ENCODE measurements at places on chromosomes 13 and 19.

DNA sequence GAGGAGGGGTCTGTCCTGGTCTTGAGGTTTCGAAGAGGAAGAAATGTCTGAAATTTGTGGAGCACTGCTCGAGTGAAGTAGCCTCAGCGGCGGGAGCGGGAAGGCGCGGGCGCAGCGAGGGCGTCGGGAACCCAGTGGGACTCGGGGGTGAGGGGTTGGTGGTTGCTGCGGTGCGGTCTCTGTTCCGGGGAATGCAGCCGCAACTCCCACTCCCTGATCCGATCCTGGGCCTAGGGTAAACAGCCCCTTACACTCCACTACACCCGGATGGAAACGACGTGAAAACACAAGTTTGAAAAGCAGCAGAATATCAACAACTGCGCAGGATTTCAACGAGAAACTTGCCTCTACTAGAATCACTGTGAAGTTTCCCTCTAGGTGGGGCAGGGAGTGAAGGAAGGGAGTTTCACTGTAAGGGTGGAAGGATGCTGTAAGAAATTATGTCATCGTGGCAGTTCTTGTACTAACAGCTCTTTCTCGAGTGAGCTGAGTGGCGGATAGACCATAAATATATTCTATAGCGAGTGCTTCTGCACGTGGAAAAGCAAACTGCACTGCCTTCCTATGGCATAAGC lies 2.0 kb upstream of the KLF12 start:
- DNase-seq, result no peak

DNA sequence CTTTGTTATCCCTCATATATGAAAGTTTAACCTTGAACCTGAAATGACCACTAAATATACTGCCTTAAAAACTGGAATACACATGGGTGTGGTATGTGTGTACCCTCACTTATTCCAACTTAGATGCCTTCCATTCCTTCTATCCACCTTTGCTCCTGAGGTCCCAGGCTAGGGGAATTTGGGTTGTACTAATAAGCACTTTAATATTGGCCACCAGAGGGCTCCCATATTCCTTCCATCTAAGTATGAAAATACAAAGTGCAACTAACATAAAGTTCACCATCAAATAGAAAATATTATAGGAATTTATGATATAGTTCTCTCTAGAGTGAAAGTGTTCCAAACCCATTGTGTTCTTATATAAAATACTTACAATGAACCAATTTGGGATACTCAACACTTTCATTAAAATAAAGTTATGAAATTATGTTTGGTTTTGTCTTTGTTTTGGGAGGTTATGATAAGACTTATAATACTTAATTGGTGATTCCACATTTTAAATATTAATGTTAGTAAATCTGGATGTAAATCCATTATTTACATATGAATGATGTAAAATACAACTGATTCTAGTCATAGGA lies 62.3 kb downstream of the ITGBL1 start:
- DNase-seq, result no peak

DNA sequence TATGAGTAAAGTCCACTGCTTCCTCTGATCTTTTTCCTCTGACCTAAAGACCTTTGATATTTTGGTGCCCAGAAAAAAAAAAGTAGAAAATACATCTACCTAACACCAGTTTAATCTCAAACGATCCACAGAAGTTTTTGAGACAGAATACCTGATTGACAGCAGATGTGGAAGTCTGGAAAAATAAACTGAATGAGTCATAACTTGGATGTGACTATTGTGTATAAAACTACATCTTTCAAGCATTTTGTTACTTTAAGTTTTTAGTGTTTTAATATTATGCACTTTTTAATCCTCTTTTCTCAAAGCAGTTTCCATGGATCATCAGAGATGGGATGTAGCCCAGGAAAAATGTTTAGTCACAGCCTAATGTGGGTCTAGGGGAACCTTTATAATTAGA lies 216.1 kb downstream of the SLITRK1 start:
- no peak for DNase-seq

DNA sequence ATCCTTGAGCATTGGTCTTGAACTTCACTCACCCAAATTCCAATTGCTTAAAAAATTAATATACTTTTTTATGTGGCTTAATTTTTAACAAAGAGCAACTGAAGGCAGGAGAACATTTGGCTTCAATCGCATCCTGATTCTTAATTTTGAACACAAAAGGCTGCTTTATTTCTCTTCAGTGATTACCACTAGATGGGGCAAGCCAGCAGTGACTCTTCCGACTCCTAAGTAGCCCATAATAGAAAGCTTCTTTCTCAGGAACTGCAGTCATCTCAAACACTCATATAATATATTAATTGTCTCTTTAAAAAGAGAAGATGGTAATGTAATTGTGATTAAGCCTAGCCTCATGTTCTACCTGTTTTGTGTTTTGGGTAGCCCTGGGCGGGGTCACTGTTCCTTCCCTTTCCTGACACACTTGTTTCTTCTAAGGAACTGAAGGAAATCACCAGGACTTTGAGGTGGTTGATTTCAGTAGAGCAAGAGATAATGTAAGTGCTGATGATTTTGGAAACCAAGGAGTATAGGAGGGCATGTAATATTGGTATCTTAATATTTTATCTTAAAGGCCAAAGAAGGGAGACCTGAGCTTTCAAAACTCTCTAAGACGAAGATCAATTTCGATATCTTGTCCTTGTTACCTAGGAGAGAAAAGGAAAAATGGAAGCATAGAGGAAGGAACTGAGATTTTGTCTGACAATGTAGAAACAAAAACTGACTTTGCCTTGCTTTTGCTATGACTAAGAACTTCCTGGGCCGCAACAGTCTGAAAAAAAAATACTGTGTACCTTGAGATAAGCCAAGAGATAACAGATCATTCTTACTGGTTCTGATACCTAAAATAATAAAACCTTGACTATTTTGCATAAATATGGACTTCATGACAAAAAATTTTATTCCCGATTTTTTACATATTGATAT lies 73.1 kb downstream of the TNFSF13B start:
- no peak for DNase-seq

DNA sequence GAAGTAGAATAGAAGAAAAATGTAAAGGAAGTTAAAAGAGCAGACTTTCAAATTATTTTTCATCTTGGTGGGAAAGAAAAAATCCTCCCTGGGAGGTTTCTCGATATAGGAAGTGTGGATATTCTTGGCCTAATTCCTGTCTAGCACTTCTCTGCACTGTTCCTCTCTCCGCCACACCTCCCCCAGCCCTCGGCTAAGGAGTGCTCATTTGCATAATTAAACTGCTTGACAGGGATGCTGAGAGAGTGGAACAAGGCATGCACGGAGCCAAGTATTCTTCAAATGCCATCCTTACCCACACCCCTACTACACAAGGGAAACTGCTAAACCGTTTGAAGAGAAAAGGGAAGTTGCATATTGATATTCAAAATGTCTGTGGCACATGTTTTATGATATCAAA lies 511.0 kb upstream of the HTR2A start:
- no peak for DNase-seq

- DNase-seq, result no peak
Measured at GRCh38 chr13:109941221-109941620, 154.8 kb upstream of the IRS2 start.

- no peak for DNase-seq
Measured at GRCh38 chr19:2608602-2608922, 93.9 kb downstream of the GNG7 start.

Data from activated CD4-positive, CD25-positive, alpha-beta regulatory T cell treated with anti-CD3 and anti-CD28 coated beads, Interleukin-2, amount 50 U/mL, for 16 hours (primary cell).